Neural crest cell (in vitro differentiated cells): ENCODE measurements at places on chromosomes 16 and 17. TPM values are rescaled to one million over a fixed set of nuclear protein-coding genes. Genes with fewer than 3 reads are reported as not detected.

CFDP1 gene
- total RNA-seq: 99.8 and 103 TPM in 2 replicates

DNA sequence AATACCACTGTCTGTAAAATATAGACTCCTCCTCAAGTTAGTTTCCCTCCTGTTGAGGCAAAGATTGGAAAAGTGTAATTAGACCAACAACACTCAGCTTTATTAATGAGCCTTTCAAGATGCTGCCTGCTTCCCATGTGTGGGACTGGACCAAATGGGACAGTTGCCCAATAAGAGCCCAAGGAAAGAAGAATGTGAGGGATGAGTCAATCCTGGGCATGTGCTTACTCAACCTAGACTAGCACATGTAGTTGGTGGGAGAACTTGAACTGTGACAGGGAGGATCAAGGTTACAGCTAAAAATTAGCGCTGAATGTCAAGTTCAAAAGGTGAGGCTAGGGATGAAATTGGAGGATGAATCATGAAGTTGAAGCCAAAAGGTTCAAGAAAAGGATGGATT, 435.5 kb downstream of the CA10 start:
- H3K4me1 ChIP-seq: no peaks in the 10 kb centered on the region
- no peak overlapping the region for H3K27ac ChIP-seq
- H3K36me3 ChIP-seq: no peaks in the 10 kb centered on the region
- H3K4me3 ChIP-seq: no peak overlapping the region
- no peaks in the 10 kb centered on the region for H3K27me3 ChIP-seq

GRCh38 chr17:61411011-61411260, 11.3 kb downstream of the TBX2 start:
- H3K27me3 ChIP-seq: peaks cover 57% of the 10 kb centered on the region
- H3K4me1 ChIP-seq: peaks cover 19% of the 10 kb centered on the region
- peak overlapping the region; percentile 90 for H3K4me3 ChIP-seq
- peaks cover 2% of the 10 kb centered on the region for H3K36me3 ChIP-seq
- no peak for DNase-seq

TCF25 gene
- 198 and 209 TPM in 2 replicates for total RNA-seq

PRDM7 gene
- not detected in 2 replicates for total RNA-seq

GRCh38 chr16:20906341-20907255, 6.0 kb downstream of the LYRM1 start:
- H3K4me3 ChIP-seq: no peak overlapping the region
- H3K27me3 ChIP-seq: no peaks in the 10 kb centered on the region
- no peak overlapping the region for H3K27ac ChIP-seq
- DNase-seq: no peak

ZNF385C gene
- total RNA-seq: 1.3 and 1.7 TPM in 2 replicates

SDK2 gene
- 31.2 and 31.5 TPM in 2 replicates for total RNA-seq

DNA sequence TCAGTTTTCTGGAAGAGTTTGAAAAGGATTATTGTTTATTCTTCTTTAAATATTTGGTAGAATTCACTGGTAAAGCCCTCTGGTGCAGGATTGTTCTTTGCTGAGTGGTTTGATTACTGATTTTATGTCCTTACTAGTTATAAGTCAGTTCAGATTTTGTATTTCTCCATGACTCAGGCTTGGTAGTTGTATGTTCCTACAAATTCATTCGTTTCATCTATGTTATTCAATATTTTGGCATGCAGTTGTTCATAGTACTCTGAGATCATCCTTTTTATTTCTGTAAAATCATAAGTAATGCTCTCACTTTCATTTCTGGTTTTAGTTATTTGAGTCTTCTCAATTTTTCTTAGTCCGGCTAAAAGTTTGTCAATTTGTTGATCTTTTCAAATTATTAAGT, 58.1 kb upstream of the CRYM start:
- DNase-seq: no peak
- H3K4me1 ChIP-seq: no peaks in the 10 kb centered on the region
- H3K36me3 ChIP-seq: no peaks in the 10 kb centered on the region
- H3K4me3 ChIP-seq: no peak overlapping the region
- peaks cover 18% of the 10 kb centered on the region for H3K27me3 ChIP-seq

- H3K36me3 ChIP-seq: peaks cover 2% of the 10 kb centered on the region
- peaks cover 27% of the 10 kb centered on the region for H3K4me1 ChIP-seq
- peaks cover 10% of the 10 kb centered on the region for H3K27me3 ChIP-seq
- no peak overlapping the region for H3K4me3 ChIP-seq
Measured at GRCh38 chr17:37674511-37674910, 31.3 kb upstream of the DDX52 start.

GRCh38 chr16:86791287-86792035, 213.1 kb downstream of the FOXL1 start:
- peaks cover 25% of the 10 kb centered on the region for H3K4me1 ChIP-seq
- no peak for DNase-seq
- H3K4me3 ChIP-seq: no peak overlapping the region
- H3K36me3 ChIP-seq: no peaks in the 10 kb centered on the region
- H3K27me3 ChIP-seq: peaks cover 2% of the 10 kb centered on the region
- H3K27ac ChIP-seq: no peak overlapping the region

DNA sequence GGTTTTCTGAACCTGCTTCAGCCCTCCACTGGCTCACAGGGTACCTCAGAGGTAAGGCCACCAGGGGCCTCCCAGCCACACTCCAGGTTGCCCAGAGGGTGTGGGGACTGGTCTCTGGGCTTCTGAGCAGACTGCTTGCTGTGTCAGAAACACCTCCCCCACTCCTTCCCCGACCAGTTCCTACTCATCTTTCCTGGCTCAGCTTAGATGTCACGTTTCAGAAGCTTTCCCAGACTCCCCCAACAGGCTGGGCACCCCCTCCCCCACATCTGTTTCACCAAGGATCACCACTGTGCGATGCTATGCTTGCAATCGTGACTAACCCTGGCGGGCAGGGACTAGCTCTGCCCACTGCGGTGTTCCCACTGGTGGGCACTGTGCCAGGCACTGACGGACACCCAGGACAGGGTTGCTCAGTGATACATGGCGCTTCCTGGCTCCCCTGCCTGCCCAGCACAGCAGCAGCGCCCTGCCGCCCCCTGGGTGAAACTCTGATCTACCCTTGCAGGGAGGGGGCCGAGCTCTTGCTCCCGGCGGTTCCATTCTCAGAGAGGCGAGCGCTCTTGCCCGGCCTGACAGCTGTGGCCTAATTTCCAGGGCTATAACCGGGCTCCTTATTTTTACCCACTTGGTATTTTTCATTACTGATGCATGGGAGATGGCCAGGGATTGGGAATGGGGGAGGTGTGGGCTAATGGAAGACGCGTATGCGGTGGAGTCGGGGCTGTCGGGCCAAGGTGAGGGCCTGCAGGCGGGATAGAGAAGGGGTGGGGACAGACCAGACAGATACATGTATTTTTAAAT, 29.4 kb upstream of the MTSS2 start:
- H3K4me3 ChIP-seq: no peak overlapping the region
- H3K36me3 ChIP-seq: peaks cover 13% of the 10 kb centered on the region
- no peak for DNase-seq

HOXB3 gene
- 21.9 and 22.8 TPM in 2 replicates for total RNA-seq

GRCh38 chr16:52076801-52077201, 470.1 kb downstream of the TOX3 start:
- H3K4me1 ChIP-seq: peaks cover 18% of the 10 kb centered on the region
- H3K27ac ChIP-seq: no peak overlapping the region
- H3K27me3 ChIP-seq: no peaks in the 10 kb centered on the region
- no peak overlapping the region for H3K4me3 ChIP-seq
- DNase-seq: no peak
